Natural killer cell treated with Interleukin-12 subunit alpha and Interleukin-12 subunit beta and Interleukin-15 and Interleukin-18, amount 100 ng/mL, for 72 hours (primary cell): ENCODE measurements at places on chromosomes 4 and X. TPM values are rescaled to one million over a fixed set of nuclear protein-coding genes. Genes with fewer than 3 reads are reported as not detected.

Gene ZBTB49
- total RNA-seq = 8.4 TPM

DNA sequence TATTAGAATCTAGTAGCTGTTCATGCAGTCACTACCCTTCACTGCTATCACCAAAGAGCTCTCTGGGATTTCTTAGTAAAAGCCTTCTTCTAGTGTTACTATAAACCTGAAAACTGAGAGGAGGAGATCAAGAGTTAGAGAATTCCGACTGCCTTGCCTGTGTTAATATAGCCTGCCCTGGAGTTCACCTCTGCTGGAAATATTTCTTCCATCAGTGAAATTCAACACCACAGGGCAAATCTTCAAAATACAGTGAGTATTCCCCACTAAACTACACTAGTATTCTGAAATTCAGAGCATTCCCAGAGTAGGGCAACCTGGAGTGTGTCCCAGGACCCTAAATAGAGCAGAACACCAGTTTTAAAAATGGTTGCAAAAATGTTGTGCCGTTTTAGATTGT is 301.1 kb downstream of the ARHGAP24 start:
- no peaks in the 10 kb centered on the region for H3K27me3 ChIP-seq
- no peak overlapping the region for H3K27ac ChIP-seq
- DNase-seq = no peak
- H3K4me1 ChIP-seq = no peaks in the 10 kb centered on the region
- no peak overlapping the region for H3K4me3 ChIP-seq

- no peak overlapping the region for H3K4me3 ChIP-seq
- no peak for DNase-seq
- no peaks in the 10 kb centered on the region for H3K4me1 ChIP-seq
- H3K36me3 ChIP-seq = no peaks in the 10 kb centered on the region
- no peak overlapping the region for H3K27ac ChIP-seq
These were observed 86.5 kb downstream of the MAGED4 start for GRCh38 chrX:52271206-52271605.

- H3K4me1 ChIP-seq = no peaks in the 10 kb centered on the region
- H3K4me3 ChIP-seq = no peak overlapping the region
- no peak for DNase-seq
- no peak overlapping the region for H3K27ac ChIP-seq
- no peaks in the 10 kb centered on the region for H3K27me3 ChIP-seq
These were observed 481.3 kb downstream of the NAF1 start for GRCh38 chr4:162685410-162685809.

DNA sequence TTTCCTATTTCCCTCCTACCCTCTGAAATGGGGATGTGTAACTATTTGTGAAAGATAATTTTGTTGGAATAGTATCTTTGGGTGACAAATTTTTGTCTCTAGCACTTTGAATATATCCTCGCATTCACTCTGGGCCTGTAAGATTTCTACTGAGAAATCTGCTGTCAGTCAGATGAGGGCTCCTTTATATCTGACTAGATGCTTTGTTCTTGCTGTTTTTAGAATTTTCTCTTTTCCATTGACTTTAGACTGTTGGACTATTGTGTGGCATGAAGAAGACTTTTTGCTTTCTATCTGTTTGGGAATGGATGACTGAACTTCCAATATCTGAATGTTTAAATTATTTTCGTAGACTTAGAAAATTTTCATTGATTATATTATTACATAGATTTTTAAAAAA is 54.2 kb upstream of the GRID2 start:
- H3K4me3 ChIP-seq = no peak overlapping the region
- H3K27me3 ChIP-seq = no peaks in the 10 kb centered on the region
- H3K27ac ChIP-seq = no peak overlapping the region
- peaks cover 11% of the 10 kb centered on the region for H3K36me3 ChIP-seq
- no peak for DNase-seq
